ENCODE measurements at places on chromosomes 12 and 14.

GRCh38 chr12:109833307-109834189, at the start of gene TRPV4:
TSS of gene TRPV4 (minus strand) at chr12:109833398. CDS start at chr12:109814796, 18,602 bp downstream.
- DNase-seq, result no peak

DNA sequence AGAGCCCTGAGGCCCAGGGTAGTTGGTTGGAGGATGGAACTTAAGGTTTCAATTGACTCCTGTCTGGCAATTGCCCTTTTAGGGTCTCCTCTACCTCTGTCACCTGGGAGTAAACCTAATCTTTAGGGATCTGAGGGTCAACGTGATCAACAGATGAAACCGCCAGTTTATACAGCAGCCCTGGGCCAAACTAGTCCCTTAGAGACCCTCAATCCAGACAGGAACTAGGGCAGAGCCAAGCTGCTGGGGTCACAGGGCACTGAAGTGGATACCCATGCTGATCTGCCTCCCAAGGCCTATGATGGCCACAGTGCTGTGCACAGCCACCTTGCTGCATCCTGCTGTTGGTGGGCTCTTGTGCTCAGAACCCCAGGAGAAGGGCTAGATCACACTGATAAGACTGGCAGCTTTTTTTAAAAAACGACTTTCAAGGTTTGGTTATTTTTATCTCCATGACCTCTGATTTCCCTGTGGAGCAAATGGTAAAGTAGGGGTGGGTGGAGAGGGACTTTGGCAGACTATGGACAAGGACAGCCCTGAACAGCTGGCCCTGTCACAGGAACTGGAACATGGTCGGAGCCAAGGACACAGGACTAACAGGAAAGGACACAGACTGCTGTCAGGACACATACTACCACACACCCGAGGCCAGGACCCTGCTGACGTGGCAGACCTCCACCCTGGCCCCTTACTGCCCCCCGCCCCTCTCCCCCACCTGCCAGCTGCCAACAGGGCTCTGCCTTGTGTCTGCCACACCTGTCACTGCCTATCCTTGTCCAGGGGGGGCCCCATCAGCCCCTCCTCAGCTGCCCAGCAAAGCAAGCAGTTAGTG, 474 bp downstream of the FITM1 start:
- DNase-seq, result no peak

GRCh38 chr14:97723351-97723750, 926.2 kb downstream of the VRK1 start:
- DNase-seq, result no peak

DNA sequence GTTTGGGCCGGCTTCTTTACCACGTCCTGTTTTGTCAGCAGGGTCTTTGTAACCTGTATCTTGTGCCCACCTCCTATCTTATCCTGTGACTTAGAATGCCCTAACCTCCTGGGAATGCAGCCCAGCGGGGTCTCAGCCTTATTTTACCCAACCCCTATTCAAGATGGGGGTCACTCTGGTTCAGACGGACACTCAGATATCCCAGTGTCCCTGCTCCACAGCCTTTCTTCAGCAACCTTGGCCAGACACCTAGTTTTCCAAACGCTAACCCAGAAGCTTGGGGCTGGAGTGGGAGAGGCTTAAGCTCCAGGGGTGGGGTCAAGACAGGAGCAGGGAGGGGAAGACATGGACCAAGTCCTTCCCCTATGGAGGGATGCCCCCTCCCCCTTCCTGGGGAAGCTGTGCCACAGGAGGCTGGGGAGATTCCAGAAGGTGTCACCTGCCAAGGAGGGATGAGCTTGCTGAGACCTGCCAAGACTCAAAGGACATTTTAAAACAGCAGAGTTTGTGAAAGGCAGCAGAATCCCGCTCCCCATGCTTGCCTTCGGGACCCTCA, 62.2 kb downstream of the RIN3 start:
- DNase-seq, result no peak

DNA sequence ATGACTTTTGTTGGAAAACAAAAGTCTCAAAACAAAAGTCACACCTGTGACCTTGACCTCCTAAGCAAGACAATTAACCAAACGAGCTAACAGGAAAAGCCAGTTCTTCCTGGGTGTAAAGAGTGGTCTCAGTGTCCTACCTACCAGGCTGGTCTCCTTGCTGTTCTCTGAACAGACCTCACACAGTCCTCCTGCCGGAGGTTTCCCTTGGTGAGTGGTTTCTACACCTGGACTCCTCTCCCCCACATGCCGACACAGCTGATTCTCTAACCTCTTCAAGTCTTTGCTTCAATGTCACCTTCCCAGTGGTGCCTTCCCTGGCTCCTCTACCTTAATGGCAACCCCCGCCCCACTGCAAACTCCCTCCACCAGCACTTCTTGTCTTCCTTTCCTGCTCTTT, 238.6 kb downstream of the ZFP36L1 start:
- DNase-seq, result no peak

DNA sequence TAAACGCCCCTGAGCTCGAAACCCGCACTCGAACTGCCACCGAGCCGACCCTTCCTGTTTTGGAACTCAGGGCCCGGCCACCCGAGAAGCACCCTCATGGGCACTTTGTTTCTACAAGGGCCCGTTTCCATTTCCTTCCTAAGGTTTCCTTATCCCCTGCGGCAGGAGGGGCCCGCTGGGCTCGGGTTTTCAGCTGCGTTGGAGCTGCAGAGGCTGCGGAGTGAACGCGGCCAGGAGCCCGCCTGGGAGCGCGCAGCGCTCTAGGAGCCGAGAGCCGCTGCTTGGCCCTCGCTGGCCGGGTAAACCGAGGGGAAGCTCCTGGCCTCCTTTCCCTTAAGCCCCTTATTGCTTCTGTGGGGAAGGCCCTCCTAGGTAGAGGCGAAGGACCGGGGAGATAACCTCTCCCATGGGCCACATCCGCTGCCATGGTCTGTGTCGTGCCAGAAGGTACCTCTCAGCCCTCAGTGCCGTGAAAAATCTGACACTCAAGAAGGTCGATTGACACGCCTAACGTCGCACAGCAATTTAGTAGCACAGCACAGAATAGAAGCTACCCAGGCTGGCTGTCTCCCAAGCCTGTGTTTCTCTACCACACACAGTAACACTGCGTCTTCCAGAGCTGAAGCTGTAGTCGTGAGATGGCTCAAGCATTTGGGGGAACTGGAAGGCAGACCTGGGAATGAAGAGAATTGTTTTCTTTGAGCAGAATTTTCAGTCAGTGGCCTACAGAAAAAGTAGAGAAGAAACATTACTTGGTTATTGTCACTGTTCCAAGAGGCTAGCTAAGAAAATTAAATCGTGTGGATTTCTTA, 12.9 kb upstream of the CALM1 start:
- peak; percentile 14 for DNase-seq

DNA sequence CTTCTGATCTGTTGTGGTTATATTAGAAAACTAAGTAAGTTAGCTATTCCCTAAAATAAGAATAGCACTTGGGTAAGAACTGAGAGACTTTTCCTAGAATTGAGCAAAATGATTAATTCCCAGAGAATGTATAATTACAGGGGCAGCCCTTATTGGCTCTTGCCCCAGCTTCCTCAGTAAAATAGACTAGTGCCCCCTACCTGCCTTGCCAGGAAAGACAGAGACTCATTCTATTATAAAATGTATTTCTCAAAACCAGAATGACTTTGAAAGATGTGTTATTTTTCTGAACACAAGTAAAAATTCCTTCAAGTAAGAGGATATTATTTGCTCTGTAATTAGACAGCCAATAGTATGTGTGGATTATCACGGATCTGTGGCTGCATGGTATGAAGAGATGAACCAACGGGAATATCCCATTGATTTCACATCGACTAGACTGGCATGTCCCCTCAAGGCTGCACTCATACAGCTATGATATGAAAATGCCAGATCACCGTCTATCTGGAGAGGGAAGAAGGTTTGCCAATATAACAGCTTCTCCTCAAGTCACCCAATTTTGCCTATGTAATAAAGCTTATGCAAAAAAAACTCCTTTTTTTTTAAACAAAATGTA, 7.4 kb upstream of the GLRX5 start:
- peak; percentile 30 for DNase-seq

DNA sequence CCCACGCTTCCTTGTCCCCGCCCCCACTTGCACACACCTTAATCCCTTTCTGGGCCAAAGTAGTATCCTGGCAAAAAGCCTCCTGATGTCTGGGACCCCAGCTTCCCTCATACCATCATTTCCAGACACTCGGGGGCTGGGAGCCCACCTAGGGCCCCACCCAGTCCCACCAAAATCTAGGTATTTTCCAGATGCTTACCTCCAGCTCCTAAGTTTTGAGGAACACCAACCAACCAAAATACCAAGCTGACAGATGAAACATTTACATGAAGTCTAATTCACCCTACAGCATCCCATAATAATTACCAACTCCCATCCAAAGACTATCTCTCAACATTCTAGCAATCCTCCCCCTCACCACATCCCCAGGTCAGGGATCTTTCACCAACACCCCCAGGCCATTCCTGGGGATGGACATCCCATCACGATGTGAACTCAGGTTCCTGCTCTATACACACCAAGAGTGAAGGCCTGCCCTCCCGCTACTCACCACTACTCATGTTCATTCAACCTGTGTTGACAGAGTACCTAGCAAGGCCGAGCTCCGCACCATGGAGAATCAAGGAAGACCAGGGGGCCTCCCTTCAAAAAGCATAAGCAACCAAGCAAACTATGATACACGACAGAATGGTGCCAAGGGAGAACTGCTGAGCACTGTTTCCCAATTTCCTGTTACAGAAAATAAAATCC, 1.6 kb upstream of the CHD4 start:
- DNase-seq, result no peak

- DNase-seq, result no peak
Measured at GRCh38 chr14:69204753-69205152, 13.5 kb downstream of the EXD2 start.

DNA sequence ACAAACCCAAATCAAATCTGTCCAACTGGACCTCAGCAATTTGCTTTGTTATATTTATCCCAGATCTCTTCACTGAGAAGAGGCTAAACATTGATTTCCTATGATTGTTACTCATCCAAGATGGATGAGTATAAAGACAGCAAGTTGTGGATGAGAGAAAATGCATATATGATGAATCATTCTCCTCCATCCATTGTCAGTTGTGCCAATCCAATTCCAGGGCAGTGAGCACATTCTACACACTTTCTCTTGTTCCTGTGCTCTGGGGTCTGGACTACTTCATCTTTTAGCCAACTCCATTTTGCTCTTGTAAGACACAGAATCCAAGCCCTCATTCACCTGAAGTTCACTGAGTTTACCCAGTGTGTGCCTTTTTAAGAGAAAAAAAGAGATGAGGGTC, 105.7 kb downstream of the GCH1 start:
- no peak for DNase-seq

- DNase-seq, result no peak
Measured at GRCh38 chr12:30308010-30308717, 387.5 kb downstream of the IPO8 start.

DNA sequence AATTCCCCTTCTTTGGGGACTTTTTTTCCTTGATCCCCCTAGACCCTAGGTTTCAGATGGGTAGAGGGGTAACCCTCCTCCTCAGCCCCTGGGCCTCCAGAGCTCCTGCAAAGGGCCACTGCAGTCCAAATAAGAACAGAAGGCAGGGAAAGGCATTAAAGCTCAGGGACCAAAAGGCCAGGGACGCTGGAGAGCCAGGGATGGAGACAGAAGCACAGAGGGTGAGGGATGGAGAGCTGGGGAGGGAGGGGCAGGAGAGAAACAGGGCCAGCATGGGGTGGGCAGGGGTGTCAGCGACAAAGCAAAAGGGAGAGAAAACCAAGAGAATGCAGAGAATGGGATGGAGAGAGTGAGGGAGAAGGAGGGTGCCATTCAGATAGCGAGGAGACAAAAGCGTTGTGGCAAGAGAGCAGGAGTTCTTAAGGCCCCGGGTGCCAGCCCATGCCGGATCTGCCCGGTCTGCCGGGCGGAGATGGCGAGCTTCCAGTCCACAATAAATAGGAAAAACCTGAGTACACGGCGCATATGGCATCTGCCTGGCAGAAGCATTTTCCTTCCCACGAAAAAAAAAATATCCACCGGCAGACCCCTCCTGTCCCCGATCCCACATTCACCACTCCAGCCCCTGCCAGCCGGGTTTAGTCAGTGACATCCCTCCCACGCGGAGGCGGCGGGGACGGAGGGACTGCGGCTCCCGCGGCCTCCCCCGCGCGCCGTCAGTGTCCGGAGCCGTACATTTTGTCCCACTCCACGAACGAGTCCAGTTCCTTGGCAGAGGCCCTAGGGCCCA, 28.6 kb downstream of the FIGNL2 start:
- DNase-seq, result no peak

DNA sequence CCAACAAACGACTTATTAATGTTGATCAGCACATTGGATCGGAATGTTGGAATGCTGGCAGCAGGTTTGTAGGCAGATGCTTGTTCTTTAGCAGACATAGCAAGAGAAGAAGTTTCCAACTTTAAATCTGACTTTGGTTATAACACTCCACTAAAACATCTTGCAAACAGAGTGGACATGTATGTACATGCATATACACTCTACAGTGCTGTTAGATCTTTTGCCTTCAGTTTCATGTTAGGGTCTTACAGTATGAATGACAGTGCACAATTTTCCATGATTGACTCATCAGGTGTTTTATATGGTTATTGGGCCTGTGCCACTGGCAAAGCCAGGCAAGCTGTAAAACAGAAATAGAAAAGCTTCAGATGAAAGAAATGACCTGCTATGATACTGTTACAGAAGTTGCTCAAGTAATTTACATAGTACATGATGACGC, 14.3 kb upstream of the DHRS7 start:
- peak; percentile 62 for DNase-seq

GRCh38 chr14:53306267-53306721, 153.2 kb upstream of the DDHD1 start:
- peak; percentile 53 for DNase-seq

GRCh38 chr12:128783129-128783574, 40.6 kb downstream of the SLC15A4 start:
- DNase-seq, result no peak

DNA sequence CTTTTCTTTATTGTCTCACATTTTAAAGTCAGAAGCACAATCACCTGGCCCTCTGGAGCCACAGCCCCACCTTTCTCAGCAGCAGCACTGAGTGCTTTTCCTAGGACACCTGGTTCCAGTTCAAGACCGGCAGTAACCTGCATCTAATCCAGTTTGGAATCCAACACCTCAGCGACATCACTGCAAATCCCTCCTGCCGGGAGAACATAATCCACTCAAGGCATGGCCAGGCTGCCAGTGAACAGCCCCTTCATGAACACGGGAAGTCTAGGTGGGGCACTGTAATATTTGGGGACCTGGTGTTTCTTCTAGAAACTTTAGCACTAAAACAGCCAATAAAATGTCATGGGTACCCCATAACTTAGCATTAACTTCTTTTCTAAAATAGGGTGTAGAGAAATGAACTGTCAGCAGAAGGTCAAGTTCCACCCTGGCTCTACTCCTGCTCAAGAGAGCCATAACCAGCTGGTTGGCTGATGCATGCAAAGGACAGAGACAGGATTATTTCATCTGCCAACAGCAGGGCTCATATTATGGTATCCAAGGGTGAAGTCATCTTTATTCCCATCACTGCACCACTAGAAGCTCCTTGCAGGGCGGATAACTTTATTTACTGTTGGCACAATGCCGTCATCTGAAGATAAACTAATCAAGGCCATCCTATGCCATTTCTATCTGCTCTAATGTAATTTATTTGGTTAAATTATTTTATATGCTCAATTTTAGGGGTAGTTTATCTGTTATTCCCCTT, 76.7 kb downstream of the TTC7B start:
- DNase-seq, result no peak
